HT1080 (cell line): ENCODE measurements at places on chromosomes 2 and 18. TPM values are rescaled to one million over a fixed set of nuclear protein-coding genes. Genes with fewer than 3 reads are reported as not detected.

PDCD1 gene
- not detected in 2 replicates for total RNA-seq

BOLL gene
- not detected in 2 replicates for total RNA-seq

TMEM214 gene
- total RNA-seq = 34.1 and 46.9 TPM in 2 replicates

MC5R gene
- total RNA-seq = not detected in 2 replicates

DNA sequence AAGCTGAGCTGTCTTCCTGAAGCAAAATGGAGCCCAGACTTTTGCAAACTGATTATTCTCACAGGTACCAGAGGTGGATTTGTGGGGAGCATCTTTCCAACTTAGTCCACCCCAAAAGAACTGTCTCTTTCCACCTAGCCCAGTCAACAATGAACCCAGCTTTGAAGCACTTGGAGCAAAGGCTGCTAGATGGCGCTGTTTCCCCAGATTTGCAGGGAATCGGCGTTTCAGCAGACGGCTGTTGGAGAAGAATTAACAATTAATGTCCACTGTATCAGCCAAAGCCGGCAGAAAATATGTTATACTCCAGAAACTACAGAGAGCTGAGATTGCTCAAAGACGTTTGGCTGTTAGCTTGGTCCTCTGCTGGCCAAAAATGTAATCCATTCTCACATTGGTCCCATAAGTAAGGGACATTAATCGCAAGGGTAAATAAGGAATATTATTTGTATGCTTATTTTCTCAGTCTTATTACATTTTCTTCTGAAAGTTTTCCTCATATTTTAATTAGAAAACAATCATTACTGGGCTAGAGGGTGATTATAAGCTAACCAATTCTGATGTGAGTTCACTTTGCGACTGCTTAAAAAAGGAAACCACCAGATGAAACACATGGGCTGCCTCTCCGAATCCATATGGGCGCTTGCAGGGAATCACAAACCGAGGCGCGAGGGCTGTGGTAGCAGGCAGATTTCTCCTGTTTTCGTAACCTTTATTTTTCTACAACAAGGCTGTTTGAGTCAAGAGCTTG, 423.8 kb upstream of the MEX3C start:
- peak; percentile 48 for DNase-seq

DNA sequence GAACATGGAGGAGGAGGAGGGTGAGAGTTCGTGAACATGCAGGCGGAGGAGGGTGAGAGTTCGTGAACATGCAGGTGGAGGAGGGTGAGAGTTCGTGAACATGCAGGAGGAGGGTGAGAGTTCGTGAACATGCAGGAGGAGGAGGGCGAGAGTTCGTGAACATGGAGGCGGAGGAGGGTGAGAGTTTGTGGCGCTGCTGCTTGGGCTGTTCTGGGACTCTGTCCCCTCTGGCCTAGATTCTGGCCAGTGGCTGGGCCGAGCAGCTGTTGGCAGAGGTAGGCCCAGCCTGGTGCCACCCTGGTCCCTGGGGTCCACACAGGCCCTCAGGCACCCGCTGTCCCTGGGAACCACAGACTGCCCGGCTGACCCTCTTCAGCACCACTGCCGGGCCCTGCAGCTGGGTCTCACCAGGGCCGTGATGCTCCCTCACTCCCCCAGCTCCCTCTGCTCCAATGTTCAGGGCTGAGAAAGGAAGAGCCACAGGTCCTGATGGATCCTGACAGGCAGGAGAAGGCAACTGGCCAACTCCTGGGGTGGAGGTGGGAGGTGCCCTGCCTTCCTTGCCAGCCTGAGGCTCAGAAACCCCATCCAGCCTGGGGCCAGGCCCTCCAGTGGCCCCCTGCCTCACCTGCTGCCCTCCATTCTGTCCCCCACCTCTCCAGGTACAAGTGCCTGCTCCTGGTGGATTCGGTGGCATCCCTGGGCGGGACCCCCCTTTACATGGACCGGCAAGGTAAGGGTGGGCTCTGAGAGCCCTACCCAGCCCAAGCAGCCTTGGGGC, 3.9 kb downstream of the AGXT start:
- DNase-seq = no peak

- DNase-seq = no peak
Measured at GRCh38 chr2:217784996-217785543, 217.7 kb downstream of the TNS1 start.

DNA sequence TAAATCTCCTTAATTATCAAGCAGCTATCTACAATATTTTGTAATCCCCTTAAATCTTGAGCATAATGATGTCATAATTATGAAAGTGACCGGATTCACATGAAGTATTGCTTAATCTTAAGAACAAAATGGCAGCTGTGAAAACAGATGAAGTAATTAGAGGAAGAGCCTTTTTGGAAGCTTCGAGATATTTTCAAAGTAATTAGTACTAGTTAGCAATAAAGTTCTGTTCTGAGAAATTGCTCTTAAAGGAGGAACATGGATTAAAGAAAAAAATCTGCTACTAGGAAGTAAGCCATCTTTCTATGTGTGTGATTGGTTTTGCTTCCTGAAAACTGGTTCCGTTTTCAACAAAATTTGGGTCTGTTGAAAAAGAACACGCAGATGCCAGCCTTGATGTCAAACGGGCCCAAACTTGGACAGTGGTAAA, 18.3 kb downstream of the CLUL1 start:
- DNase-seq = no peak

GRCh38 chr2:72581560-72582181, 244.2 kb downstream of the EXOC6B start:
- no peak for DNase-seq

- peak; percentile 81 for DNase-seq
Measured at GRCh38 chr2:230714136-230714480, 1.5 kb downstream of the CAB39 start.

DNA sequence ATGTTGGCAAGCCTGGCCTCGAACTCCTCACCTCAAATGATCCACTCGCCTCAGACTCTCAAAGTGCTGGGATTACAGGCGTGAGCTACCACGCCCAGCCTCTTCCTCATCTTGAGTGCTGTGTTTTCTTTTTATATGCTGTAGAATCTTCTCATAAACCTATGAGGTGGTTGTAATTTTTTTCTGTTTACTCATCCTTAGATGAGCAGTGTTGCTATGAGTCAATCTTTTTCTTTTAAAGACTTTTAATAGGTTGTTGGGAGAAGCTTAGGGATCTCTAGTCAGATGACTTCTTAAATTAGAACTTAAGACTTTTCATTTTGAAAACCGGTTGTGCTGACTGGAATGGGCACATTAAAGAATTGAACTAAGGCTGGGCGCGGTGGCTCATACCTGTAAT, 8.7 kb upstream of the AAK1 start:
- peak; percentile 92 for DNase-seq

GRCh38 chr2:9742601-9743000, 100.7 kb upstream of the TAF1B start:
- DNase-seq = no peak

DNA sequence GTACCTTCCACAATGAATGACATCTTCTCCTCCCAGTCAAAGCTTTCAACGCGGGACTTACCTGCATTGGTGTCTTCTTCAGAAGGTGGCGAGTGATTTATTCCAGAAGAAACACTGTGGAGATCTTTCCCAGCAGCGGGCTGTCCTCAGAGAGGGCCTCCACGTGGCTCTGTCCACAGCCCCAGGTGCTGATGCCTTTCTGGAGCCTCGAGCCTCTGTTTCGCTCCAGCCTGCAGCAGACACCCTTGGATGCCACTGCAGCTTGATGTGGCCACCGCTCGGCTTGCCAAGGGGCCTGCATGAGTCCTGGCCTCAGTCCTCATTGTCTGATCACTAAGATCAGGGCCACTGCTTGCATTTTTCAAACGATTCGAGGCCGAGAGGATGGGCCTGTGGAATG, 46.6 kb upstream of the GALR1 start:
- DNase-seq = no peak

DNA sequence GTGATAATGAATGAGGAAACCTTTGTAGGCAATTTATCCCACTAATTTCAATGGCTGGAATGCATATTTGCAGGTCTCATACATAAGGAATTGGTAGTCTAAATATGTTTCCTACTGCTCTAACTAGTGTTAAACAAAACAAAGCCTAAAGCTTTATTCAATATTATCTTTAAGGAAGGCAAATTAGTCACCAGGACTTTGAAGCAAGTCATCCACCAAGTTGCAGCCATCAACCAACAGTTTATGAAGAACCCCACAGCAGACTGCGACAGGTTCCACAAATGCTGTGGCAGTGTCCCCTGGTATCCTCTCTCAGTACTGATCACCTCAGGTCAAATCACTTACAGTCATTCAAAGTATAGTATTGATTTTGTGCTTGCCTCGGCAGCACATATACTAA, 181.5 kb upstream of the ZFP36L2 start:
- DNase-seq = no peak

GRCh38 chr2:35199298-35199697, 1156.3 kb upstream of the CRIM1 start:
- no peak for DNase-seq

DNA sequence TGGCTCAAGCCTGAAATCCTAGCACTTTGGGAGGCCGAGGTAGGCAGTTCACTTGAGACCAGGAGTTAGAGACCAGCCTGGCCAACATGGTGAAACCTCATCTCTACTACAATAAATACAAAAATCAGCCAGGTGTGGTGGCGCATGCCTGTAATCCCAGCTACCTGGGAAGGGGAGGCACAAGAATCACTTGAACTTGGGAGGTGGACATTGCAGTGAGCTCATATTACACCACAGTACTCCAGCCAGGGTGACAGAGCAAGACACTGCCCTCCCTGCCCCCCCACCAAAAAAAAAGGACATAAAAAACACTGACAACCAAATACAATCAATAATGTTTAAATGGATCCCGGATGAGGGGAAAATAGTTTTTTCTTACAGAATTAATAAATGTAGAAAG, 7.8 kb downstream of the TIA1 start:
- DNase-seq = no peak

- no peak for DNase-seq
Measured at GRCh38 chr2:62287282-62287681, 91.4 kb downstream of the B3GNT2 start.

DNA sequence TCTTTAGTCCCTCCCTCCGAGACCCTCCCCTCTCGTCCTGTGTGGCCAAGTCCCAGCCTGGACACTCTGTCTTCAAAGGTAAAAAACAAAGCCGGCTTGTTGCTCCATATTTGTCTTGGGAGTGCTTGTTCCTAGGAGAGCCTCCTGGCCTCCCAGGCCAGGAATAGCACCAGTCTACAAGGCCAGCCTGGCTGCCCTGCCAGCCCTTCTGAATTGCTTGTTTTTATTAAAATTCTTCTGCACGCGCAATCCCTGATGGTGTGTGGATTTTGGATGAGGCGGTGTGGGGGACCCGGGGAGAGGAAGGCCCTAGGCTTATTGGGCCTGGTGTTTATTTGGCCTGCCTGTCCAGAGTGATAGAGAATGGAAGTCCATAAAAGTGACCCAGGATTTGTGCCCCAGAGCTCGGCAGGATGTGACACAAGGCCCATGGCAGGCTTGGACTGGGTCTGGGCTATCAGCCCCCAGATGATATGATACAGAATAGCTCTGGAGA, 297.3 kb downstream of the CYP26B1 start:
- no peak for DNase-seq

- no peak for DNase-seq
Measured at GRCh38 chr2:135072125-135072997, 20.3 kb downstream of the RAB3GAP1 start.

- DNase-seq = no peak
Measured at GRCh38 chr2:223055140-223055539, 3.1 kb downstream of the KCNE4 start.

- DNase-seq = no peak
Measured at GRCh38 chr2:122530814-122531213, 775.4 kb downstream of the TSN start.

GRCh38 chr2:56266761-56267414, 83.1 kb downstream of the CCDC85A start:
- no peak for DNase-seq
